ENCODE measurements at places on chromosomes 11 and 22. TPM values are rescaled to one million over a fixed set of nuclear protein-coding genes. Genes with fewer than 3 reads are reported as not detected.

DNA sequence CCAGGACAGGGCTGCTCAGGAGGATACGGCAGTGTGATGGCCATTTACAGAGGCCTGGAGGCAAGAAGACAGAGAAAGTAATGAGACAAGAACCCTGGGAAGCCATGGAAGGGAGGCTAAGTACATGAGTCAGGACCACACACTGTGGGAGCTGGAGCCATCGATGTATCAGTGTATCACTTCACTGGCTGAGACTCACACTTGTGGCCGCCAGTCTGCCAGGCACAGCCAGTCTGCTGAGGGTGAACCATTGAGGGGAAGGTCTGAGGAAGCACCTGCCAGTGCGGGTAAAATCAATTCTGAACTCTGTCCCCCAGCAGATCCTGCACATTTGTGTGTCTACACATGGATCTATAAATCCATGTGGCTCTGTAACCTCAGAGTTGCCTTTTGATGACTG lies 195.6 kb downstream of the GRIK4 start:
- peaks cover 49% of the 10 kb centered on the region for H3K27me3 ChIP-seq
- no peak overlapping the region for H3K4me3 ChIP-seq
- H3K36me3 ChIP-seq = no peaks in the 10 kb centered on the region
- peaks cover 9% of the 10 kb centered on the region for H3K4me1 ChIP-seq
- H3K27ac ChIP-seq = no peak overlapping the region

DNA sequence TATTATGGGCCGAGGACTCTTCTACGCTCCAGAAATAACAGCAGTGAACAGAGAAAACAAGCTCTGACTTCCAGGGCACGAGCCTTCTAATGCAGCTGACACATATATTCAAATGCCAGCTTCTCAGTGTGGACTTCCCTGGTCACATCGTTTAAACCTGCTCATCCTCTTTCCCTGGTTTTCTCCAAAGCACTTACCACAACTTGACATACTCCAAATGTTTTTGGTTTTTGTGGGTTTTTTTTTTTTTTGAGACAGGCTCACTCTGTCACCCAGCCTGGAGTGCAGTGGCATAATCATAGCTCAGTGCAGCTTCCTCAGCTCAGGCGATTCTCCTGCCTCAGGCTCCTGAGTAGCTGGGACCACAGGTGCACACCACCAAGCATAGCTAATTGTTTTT lies 105.5 kb downstream of the MICAL3 start:
- no peaks in the 10 kb centered on the region for H3K36me3 ChIP-seq
- no peak overlapping the region for H3K4me3 ChIP-seq
- H3K27me3 ChIP-seq = no peaks in the 10 kb centered on the region
- H3K4me1 ChIP-seq = peaks cover 47% of the 10 kb centered on the region
- no peak overlapping the region for H3K27ac ChIP-seq

DNA sequence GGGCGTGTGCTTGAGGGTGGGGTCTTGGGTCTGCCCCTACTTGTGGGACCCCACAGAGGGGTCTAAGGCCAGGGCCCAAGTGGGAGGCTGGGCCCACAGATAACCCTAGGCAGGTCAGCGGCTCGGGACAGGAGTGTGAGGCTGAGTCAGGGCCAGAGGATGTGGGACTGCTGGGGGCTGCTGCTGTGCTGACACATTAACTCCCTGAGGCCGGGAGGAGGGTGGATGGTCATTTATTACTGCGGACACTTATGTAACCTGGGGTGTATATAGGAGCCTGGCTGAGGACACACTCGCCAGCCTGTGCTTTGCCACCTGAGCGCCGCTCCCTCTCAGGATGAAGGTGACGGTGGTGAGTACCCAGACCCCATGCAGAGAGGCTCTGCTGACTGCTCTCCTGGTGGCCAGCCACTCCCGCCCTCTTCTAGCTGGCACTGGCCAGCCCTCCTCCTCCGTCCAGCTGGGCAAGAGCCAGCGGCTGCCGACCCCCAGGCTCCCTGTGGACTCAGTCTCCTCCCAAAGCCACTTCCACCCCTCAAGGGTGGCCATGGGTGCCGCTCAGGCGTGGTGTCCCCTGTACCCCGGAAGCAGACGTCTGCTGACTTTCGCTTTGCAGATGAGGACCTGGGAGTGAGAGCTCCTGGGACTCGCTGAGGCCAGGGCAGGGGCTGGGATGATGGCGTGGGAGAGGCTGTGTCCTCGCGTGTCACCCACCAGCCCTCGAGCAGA lies at the start of gene MIOX:
MIOX (plus strand) TSS at position 299 of the 729 bp plus-strand sequence; CDS start at position 338, 39 bp downstream.
- H3K27me3 ChIP-seq = no peaks in the 10 kb centered on the region
- no peak within 1 kb of the TSS for H3K27ac ChIP-seq

- H3K27ac ChIP-seq = no peak overlapping the region
- H3K4me1 ChIP-seq = peaks cover 23% of the 10 kb centered on the region
- H3K27me3 ChIP-seq = no peaks in the 10 kb centered on the region
- no peak overlapping the region for H3K4me3 ChIP-seq
- no peaks in the 10 kb centered on the region for H3K36me3 ChIP-seq
- DNase-seq = peak; percentile 15
These were observed 222.8 kb downstream of the DDX10 start for GRCh38 chr11:108887436-108888238.

DNA sequence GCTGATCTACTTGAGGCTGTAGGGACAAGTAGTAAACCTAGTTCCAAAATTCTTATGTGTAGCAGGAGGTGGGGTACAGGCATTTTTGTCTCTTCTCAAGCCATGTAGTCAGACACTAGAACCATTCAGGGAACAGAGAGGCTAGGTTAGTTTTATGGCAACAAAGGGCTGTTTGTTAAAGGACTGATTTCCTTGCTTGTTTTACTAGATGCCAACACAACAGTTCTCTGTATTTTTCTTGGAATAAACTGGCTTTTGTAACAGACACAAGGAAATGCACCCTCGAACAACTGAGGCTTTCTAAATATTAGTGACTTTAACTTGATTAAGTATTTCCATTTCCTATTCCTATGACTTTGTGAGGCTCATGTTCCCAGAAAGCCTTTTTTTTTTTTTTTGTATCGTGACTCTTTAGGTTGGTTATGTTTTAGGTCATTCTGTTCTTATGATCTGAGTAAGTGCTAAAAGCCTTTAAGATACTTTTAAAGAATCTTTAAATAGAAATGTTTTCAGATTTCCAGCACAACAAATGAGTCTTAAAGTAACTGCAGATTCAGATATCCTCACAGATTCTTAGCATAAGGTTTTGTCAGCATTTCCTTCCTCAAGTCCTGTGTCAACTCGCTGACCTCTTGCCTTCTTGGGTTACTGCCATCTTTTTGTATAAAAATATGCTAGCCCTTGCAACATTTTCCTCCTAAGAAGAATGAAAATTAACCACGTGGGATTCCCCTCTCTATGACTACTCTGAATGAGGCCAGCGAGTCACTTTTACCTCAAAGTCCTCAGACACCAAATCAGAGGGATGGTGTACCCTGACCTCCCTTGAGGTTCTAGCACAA lies 92.5 kb downstream of the CCDC83 start:
- no peak overlapping the region for H3K27ac ChIP-seq
- no peak overlapping the region for H3K4me3 ChIP-seq
- H3K36me3 ChIP-seq = no peaks in the 10 kb centered on the region
- H3K27me3 ChIP-seq = no peaks in the 10 kb centered on the region

Gene MS4A4E
- not detected for total RNA-seq

Gene THAP7
- total RNA-seq = 44.3 TPM

Gene GGT1
- 3.7 TPM for total RNA-seq

- no peaks in the 10 kb centered on the region for H3K36me3 ChIP-seq
- H3K27ac ChIP-seq = no peak overlapping the region
- DNase-seq = no peak
- peaks cover 20% of the 10 kb centered on the region for H3K27me3 ChIP-seq
These were observed 96.2 kb downstream of the TSPAN18 start for GRCh38 chr11:44823006-44823405.

Gene SMTNL1
- total RNA-seq = not detected

Gene LDHAL6A
- total RNA-seq = not detected

DNA sequence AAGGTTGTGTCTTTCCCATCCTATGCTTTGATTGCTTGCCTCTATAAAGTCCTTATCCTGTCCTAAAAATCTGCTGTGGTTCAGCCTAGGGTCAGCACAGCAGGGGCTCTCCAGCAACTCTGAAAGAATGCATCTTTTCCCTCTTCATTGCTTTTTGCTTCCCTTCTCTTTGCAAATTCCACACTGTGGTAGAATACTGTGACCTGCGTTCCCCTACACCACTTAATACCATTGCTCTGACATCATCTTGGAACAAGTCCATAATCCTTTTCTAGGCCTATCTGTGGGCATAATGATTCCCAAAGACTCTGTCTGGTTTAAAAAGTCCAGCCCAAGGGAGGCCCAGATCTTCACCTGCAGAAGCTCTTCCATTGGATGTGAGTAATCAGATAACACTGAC lies 177.7 kb downstream of the NAV2 start:
- peak; percentile 71 for DNase-seq
- H3K4me1 ChIP-seq = peaks cover 22% of the 10 kb centered on the region
- no peaks in the 10 kb centered on the region for H3K27me3 ChIP-seq
- no peak overlapping the region for H3K27ac ChIP-seq

DNA sequence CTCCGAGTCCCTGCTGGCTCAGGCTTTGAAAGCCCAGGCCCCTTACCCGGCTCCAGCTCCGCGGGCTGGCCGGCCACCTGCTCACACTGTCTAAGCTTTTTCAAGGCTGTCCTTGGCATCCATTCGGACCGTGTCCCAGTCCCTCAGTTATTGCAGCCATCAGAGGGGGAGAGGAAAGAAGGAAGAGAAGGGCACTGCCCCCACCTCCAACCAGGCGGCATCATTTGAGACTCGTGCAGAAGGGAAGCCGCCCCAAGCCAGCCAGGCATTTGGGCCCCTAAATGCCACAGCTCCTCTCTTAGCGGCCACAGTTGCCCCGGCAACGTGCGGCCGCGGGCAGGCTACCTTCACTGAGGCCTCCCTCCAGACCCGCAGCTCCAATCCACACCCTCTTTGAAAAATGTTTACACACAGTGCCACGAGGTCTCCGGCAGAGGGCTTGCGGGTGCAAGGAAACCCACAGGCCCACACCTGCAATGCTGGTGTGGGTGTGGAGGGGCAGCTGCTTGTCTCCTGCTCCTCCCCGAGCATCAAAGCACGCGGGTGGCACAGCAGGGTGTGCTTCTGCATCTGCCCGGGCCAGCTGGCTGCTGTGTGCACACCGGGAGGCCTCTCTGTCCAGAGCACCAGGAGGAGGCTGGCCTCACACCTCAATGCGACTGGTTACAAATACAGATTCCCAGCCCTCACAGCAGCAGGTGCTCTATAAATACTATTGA lies 124.4 kb downstream of the CTTN start:
- no peak overlapping the region for H3K4me3 ChIP-seq
- H3K27ac ChIP-seq = no peak overlapping the region
- H3K4me1 ChIP-seq = no peaks in the 10 kb centered on the region
- no peaks in the 10 kb centered on the region for H3K27me3 ChIP-seq

DNA sequence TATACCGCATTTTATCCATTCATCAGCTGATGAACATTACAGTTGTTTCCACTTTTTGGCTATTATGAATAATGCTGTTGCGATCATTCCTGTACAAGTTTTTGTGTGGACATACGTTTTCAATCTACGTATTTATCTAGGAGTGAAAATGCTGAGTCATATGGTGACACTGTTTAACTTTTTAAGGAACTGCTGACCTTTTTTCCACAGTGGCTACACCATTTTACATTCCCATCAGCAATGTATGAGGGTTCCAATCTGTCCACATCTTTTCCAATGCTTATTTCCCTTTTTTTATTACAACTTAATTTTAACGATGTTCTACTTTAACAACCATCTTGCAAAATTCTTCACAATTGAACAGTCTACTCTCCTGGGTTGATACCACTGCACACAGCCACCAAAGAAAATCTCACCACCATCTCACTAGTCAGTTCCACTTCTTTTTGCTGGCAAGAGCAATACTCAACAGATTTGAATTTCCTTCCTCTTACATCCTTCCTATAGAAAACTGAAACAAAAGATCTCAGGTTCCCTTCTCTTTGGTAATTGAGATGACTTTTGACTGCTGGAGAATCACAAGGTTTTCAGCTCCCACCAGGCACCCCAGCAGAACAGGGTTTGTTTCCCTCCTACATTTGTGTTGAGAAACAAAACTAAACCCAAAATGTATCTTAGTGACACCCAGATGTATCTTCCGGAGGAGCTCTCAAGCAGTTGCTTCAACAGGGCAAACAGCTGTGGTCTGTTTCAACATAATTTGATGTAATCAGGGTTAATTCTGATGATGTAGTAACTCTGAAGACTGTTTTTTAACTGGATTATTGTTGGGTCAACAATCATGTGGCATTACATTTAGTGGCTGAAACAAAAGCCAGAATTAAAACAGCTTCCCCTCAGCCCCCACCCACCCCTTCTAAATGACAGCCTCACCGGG lies 7.0 kb upstream of the GAB2 start:
- H3K4me3 ChIP-seq = no peak overlapping the region
- peaks cover 12% of the 10 kb centered on the region for H3K4me1 ChIP-seq
- no peaks in the 10 kb centered on the region for H3K36me3 ChIP-seq
- no peaks in the 10 kb centered on the region for H3K27me3 ChIP-seq
- H3K27ac ChIP-seq = no peak overlapping the region
- DNase-seq = no peak

Gene SH3BP1
- 23.2 TPM for total RNA-seq

All from PC-3 (cell line).